ENCODE measurements at places on chromosomes 3 and 15.

- no peak for DNase-seq
These were observed 151.5 kb downstream of the LIPC start for GRCh38 chr15:58583171-58583908.

DNA sequence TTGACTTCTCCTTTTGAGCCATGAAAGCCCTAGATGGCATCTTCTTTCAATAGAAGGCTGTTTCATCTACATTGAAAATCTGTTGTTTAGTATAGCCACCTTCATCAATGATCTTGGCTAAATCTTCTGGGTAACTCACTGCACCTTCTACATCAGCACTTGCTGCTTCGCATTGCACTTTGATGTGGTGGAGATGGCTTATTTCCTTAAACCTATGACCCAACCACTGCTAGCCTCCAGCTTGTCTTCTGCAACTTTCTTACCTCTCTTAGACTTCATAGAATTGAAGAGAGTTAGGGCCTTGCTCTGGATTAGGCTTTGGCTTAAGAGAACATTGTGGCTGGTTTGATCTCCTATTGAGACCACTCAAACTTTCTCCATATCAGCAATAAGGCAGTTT is 189.8 kb downstream of the PLCL2 start:
- no peak for DNase-seq

DNA sequence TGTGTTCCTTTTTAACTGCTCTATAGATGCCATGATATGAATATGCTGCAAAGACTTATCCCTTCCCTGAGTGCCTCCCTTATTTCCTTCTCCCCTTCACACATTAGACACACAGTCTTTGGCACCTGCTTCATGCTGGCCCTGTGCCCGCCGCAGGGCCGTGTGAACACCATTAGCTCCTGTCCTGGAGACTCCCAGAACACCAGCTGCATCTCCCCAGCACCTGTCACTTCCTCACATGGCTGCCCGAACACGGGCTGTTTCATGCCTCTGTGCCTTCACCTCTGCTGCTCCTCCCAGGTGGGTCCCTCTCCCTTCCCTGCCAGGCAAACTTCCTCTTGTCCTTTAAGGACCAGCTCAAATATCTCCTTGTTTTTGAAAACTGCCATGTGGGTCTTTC is 40.5 kb upstream of the SEC13 start:
- DNase-seq, result no peak

DNA sequence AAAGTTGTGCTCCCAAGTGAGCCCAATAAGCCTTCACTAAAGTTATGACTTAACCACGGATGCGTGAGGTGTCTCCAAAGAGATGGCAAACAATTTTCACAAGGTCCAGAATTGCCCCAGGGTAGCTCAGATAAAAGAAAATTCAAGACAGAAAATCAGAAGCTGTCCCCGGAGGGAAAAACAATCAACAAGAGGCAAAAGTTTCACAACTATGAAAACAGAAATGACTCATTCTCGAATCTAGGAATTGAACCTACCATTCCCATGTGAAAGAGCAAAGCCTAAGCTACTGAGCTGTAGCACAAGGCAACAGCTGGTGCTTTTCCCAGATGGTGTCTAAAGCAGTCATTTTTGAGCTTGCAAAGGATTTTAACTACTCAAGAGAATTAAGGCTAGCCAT is 33.5 kb upstream of the MKRN3 start:
- DNase-seq, result no peak

DNA sequence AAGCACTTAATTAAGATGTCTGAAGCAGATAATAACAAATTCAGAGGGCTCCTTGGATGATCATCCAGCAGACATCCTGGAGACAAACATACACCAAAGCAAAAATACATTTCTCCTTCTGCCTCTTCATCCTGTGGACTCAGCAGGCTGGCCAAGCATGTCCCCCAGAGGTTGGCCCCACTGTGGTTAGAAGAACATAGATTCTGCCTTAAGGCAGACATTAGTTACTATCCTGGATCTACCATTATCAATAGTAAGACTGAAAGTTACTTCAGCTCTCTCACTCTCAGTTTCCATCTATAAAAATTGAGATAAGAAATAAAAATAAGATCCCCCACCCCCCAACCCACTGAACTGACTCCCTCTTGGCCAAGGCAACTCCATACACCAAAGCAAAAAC is 28.6 kb upstream of the TGFBR2 start:
- no peak for DNase-seq

DNA sequence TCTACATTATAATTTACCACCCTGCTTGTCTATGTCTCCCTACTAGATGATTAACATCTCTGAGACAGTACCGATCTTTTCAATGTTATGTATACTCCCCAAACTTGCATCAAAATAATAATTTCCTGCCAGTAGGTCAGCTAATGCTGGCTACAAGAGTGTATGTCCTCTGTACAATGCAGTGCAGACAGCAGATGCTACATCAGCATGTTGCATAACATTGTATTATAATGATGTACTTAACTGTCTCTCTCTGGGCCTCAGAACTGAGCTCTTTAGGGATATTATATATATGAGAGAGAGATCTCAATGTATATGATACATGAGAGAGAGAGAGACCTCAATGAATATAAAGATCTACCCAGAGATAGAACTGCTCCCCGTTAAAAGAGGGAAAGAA is 456.6 kb downstream of the SHQ1 start:
- DNase-seq, result no peak

- no peak for DNase-seq
These were observed 526.5 kb upstream of the PROK2 start for GRCh38 chr3:72311425-72311824.

Data from NCI-H446 treated with DMSO at 0.1 percent for 48 hours (cell line).